Hepatic stellate cell (primary cell): ENCODE measurements at places on chromosomes 6 and 20.
A peak's percentile ranks its signal among the peaks of the same experiment; 100 is the strongest.

DNA sequence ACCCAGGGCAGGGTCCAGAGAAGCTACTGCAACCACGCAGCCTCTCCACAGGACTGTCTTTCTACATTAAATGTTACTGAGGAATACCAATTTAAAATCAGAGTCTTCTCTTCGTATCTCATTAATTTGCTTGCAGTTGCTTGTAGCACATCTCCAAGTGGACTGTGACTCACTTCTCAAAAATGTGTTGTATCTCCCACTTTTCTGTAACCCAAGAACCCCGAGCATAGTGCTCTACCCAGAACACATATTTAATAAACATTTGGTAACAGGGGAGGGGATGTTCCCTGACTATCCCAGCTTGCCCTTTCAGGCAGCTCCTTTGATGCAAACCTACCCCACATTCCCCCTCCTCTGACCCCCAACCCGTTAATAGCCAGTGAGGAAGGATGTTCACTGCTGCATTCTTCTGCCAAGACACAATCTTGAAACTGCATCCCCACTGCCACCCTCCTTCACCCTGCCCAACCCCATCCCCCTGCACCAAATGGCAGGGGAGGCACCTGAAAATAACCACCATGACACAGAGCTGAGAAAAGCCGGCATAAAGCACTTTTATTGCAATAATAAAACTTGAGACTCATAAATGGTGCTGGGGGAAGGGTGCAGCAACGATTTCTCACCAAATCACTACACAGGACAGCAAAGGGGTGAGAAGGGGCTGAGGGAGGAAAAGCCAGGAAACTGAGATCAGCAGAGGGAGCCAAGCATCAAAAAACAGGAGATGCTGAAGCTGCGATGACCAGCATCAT, 24.2 kb downstream of the FKBP1A start:
- DNase-seq = no peak

DNA sequence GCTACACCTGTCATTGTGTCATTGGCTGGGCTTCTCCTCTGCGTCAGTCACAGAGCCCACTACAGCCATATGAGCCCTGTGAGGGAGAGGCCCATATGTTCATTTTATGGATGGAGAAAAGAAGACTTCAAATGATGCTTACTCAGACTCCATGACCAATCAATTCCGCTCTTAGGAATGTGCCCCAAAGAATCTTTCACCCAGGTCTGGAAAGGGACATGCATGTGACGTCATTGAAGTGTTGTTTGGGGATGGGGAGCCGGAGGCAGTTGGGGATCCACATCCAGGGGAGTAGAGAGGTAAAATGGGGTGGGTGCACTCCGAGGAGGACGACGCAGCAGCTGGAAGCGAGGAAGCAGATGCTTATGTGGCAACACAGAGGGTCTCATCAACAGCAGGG, 9.6 kb upstream of the C6orf132 start:
- no peak for DNase-seq

GRCh38 chr6:2524090-2524489, 226.6 kb downstream of the MYLK4 start:
- DNase-seq = no peak

DNA sequence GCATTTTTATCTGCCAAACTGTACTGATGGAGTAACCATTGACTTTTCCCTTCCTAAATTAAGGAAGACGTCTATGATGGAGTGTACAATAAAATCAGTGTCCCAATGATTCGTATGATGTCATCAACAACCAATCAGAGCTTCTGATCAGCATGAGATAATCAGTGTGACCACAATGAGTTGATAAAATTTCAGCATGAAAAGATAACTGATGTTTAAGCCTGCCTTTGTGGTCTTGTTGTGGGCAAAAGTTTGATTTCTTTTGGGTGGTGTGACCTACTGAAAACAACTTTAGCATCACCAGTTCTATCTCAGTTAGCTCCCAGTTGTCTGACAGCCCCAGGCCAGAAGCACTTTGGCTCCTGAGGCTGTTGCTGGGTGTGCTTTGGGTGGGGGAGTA, 3.3 kb downstream of the PCIF1 start:
- DNase-seq = no peak

- no peak for DNase-seq
Observed at GRCh38 chr20:51457533-51457932, 85.0 kb downstream of the NFATC2 start.

GRCh38 chr20:17810062-17810631, 110.4 kb downstream of the BANF2 start:
- peak; percentile 26 for DNase-seq

DNA sequence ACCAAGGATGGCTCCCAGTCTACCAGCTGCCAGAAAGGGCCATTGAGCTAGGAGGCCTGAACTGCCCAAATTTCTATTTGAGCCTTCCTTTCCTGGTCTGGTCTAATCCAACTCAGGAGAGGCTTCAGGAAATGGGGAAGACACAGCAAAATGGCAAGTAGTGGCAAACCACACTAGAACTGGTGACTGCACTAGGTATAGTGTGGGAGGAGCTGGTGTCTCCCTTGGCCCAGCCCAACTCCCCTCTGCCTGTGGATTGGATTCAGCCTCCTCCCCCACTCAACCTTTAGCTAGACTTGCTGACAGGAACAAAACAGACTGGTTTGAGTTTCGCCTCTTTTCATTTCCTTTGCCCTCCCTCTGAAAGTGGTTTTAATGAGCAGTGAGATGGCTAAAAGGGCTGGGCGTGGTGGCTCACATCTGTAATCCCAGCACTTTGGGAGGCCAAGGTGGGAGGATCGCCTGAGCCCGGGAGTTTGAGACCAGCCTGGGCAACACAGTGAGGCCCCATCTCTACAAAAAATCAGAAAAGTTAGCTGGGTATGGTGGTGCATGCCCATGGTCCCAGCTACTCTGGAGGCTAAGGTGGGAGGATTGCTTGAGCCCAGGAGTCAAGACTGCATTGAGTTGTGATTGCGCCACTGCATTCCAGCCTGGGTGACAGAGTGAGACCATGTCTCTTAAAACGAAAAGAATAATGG, 17.5 kb downstream of the MRPS18A start:
- no peak for DNase-seq

GRCh38 chr6:1581120-1581991, 28.4 kb upstream of the FOXC1 start:
- DNase-seq = no peak

GRCh38 chr6:142395266-142395665, 93.5 kb downstream of the ADGRG6 start:
- no peak for DNase-seq

GRCh38 chr20:44914924-44915323, 5.1 kb downstream of the PABPC1L start:
- no peak for DNase-seq

GRCh38 chr6:51531623-51532022, 555.8 kb downstream of the PKHD1 start:
- no peak for DNase-seq

DNA sequence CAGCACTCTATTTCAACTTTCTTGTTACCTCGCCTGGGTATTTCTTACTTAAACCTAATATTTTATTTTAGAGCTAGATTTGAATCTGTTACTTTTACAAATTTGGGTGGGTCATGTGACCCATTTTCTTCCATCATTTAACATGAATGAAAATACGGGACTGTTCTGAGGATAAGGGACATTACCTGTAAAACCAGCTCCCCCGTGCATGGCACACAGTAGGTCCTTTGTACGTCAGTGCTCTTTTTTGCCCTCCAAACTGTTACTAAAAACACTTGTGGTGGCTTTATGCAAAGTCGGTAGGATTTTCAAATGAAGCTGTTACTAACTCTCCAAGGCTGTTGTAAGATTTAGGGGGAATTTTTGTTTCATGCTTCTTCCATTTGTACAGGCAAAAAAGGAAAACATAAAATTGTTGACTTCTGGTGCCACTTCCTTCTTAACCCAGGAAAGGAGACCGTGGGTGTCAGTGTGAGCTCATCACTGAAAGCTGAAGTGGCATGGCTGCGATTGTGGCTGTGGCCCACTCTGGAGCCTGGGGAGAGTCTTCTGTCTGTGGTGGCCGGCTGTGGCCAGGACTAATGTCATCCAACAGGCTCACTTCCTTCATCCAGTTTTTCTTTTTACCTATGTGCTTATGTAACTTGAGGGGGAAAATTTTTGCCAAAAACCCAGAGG, 40.2 kb upstream of the PXDC1 start:
- DNase-seq = no peak

DNA sequence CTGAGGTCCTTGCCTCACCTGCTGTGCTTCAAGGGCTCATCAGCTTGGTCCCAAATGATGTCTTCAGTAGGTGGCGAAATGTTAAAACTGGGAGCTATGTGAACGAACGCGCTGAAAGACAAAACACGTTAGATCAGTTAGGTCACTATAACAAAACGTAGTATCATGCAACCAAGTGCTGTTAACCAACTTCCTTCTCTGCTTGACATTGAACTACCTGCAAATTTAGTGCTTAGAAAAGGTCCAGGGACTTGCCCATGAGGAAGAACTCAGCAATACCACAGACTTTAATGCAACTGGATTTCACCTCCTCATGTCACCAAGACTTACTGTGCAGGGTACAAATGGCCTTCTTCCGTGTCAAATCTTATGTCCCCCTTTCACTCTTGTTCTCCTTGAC, 24.8 kb downstream of the BACH2 start:
- DNase-seq = no peak

DNA sequence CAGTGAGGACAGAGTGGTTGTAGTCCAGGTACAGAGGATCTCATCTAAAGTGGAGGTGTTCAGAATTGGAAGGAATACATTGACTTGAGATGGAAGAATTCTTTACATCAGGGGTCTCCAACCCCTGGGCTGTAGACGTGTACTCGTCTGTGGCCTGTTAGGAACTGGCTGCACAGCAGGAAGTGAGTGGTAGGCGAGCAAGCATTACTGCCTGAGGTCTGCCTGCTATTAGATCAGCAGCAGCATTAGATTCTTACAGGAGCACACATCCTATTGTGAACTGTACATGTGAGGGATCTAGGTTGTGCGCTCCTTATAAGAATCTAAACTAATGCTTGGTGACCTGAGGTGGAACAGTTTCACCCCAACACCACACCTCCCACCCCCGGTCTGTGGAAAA, 121.1 kb downstream of the CDKAL1 start:
- DNase-seq = no peak

- no peak for DNase-seq
Observed at GRCh38 chr6:8335896-8336295, 99.4 kb downstream of the SLC35B3 start.

GRCh38 chr6:166660157-166660688, 33.2 kb upstream of the RPS6KA2 start:
- DNase-seq = no peak

GRCh38 chr6:104639668-104640067, 220.1 kb downstream of the HACE1 start:
- DNase-seq = no peak

GRCh38 chr6:43833996-43834390, 64.0 kb downstream of the VEGFA start:
- DNase-seq = no peak

DNA sequence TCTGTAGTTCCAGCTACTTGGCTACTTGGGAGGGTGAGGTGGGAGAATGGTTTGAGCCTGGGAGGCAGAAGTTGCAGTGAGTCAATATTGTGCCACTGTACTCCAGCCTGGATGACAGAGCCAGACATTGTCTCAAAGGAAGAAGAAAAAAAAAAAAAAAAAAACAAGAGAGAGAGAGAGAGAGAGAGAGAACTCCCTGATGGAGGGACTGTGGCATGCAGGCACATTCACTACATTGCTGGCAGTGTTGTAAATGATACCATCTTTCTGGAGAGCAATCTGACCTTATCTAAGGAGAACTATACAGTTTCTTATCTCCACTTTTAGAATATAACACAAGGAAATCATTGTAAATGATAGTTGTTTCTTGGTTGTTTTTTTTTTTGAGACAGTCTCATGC, 85.1 kb downstream of the MDN1 start:
- no peak for DNase-seq

DNA sequence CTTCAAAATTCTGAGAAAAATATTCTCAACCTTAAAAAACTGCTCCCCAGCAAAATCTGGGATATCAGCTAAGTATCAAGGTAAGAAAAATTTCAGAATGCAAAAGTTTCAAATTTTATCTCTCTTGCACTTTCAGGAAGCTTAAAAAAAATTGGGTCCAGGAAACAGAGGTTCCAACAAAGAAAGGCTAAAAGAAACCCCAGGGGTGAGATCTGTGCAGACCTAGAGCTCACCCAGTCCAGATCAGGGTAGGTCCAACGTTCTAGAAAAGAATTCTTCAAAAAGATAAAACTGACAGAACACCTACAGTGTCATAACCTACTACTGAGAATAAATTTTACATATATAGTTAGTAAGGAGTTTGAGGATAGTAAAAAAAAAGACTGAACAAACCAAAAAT, 23.5 kb downstream of the ILRUN start:
- no peak for DNase-seq

GRCh38 chr6:104995989-104996617, 39.2 kb downstream of the LIN28B start:
- peak; percentile 8 for DNase-seq

GRCh38 chr6:87869064-87869905, 167.3 kb upstream of the AKIRIN2 start:
- DNase-seq = no peak

DNA sequence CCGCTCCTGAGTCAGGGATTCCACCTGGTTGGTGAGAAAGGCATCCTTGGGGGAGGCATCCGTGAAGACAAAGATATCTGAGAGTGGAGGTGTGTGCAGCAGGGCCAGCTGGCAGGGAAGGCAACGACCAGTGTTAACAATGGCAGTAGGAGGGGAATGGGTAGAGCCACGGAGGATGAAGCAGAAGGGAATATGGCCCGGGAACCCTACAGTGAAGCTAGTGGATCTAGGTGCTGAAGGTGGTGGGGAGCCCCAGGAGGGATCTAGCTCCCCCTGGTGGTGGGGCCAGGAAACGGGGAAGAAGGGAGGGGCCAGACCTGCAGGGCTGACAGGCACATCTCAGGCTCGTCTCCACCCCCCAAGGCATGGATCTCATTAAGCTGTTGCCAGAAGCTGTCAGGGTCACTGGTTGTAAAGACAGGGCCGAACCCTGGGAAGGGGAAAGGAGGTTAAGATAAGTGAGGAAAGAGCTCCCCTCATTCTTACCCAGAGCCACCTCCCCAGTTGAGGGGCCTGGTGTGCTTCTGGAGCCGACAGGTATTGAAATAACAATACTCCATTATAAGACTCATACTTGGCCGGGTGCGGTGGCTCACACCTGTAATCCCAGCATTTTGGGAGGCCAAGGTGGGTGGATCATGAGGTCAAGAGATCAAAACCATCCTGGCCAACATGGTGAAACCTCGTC, 7.3 kb downstream of the VWA7 start:
- DNase-seq = peak; percentile 87

- DNase-seq = no peak
Observed at GRCh38 chr6:158783851-158784250, 35.3 kb downstream of the EZR start.
